ENCODE measurements at places on chromosomes 7 and 10.

DNA sequence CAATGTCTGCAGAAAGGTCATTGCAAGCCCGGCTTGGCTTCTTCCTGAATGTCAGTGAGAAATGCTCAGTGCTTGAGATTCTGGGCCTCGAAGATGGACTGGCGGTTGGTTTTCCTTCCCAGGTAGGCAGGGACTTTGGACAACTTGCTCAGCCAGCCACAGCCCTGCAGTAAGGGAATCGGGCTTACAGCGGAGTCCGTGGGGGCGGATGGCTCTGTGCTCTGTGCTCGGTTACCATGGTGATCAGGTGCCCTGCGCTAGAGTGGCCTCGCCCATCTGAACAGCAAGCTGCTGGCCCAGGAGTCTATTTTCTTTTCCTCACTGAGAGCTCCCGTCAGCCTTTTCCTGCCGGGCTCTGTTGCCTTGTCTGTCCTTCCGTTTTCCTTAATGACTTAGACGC lies 77.8 kb upstream of the SH2B2 start:
- no peak for DNase-seq

DNA sequence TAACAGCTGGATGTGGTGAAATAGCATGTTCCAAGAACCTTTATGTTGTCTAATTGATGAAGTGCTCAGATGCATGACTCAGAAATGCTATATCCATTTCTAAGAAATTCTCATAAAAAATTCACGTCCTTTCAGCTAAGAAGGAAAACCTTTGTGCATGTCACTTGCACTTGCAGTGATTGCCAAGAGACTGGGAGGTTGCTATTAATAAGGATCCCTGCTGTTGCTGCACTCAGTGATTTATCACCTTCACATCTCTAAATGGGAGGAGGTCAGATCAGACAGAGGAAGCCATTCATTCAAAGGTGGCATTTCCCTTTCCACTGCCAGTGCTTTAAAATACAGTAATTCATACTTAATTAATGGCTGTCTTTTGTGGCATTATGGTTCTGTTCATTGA lies 89.5 kb downstream of the THSD7A start:
- peak; percentile 14 for DNase-seq

DNA sequence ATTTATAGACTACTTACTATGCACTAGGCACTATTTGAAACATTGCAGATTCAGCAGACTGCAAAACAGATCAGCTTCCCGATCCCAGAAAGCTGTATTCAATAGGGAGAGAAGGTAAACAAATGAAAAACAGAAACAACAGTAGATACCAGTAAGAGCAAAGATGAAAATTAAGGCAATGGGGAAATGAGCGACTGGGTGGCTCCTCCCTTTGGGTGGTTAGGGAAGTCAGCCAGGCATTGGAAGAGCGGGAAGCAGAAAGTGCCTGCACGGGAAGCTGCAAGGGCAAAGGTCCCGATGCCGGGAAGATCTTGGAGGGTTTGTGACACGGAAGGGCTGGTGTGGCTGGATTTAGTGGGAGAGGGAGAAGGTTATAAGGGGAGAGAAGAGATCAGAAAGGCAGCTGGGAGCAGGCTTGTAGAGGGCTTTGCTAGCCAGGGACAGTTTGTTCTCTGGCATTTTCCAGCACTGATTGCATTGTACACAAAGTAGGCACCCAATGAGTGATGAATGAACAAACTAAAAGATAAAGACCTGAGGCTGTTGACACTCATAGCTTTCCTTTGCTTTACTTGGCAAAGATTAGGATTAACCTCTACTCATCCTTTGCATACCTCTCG lies 67.8 kb downstream of the NAMPT start:
- no peak for DNase-seq

DNA sequence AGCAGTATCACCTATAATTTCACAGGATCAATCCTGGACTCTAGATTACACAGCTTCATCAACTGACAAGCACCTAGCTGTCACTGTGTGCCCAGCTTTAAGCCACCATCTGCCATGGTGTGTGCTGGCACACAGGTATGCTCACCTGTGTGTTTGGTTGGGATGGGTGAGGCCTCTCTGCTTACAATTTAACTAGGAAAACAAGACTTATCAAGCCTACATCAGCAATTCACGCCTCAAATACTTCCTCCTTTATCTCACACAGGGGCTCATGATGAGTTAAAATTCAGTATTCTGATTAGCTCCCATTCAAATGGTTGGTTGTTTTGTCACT lies 608.2 kb downstream of the PARD3 start:
- DNase-seq, result no peak

DNA sequence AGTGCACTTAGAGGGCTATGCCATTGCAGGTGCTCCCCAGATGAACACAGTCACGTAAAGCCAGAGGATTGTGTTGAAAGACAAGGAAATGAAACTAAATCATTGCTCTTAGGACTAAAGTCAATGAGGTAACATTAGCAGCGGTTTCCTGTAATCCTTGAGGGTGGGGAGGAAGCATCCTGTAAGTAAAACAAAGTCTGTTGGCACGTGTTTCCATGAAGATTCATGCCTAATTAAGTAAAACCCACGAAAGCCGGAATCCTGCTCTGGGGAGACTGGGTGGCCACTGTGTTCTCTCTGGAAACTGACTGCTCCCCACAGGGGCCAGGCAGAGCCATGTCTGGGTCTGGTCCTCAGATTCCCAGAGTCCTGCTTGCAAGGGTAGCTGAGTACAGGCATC lies 18.3 kb downstream of the STEAP1B start:
- no peak for DNase-seq

DNA sequence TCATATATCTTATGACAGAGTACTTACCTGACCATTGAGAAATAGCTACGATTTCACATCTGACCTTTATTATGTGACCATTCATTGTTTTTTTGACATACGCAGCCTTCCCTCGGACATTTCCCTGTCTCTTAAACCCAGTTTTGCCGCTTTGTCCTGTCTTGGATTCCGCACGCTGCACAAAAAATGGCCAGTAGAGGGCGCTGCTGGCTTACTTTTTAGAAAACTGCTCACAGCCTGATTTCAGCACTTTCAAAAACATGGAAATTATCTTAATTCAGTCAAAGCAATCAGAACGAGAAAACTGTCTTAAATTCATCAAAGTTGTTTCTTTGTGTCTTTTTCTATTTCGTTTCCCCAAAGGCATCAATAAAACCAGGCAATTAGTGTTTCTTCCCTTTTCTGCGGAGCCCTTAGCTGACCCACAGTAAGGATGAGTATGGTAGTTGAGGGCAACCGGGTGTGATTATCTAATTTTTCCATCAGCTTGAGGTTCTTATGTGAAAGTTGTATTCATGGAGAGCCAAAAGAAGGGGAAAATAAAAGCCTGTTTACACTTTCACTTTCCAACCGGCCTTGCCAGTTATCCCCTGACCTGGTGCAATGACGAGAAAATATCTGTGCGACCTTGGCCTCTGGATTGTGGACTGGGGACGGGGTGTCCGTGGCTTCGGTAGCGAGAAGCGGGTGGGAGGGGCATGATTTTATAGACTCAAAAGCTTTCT lies 144.4 kb downstream of the DYNC1I1 start:
- DNase-seq, result peak; percentile 87

Data from pons (tissue), 1 donor.